Upper lobe of left lung (tissue), 6 donors: ENCODE measurements at places on chromosomes 5 and 9. TPM values are rescaled to one million over a fixed set of nuclear protein-coding genes. Genes with fewer than 3 reads are reported as not detected.

MSMP gene
- total RNA-seq, result not detected

PMPCA gene
- total RNA-seq, result 41.2 TPM

- H3K4me3 ChIP-seq, result no peak overlapping the region
- no peak for DNase-seq
- no peaks in the 10 kb centered on the region for H3K27me3 ChIP-seq
- H3K4me1 ChIP-seq, result peaks cover 80% of the 10 kb centered on the region
- no peaks in the 10 kb centered on the region for H3K36me3 ChIP-seq
These were observed 5.5 kb downstream of the TENT4A start for GRCh38 chr5:6718718-6719117.

DNA sequence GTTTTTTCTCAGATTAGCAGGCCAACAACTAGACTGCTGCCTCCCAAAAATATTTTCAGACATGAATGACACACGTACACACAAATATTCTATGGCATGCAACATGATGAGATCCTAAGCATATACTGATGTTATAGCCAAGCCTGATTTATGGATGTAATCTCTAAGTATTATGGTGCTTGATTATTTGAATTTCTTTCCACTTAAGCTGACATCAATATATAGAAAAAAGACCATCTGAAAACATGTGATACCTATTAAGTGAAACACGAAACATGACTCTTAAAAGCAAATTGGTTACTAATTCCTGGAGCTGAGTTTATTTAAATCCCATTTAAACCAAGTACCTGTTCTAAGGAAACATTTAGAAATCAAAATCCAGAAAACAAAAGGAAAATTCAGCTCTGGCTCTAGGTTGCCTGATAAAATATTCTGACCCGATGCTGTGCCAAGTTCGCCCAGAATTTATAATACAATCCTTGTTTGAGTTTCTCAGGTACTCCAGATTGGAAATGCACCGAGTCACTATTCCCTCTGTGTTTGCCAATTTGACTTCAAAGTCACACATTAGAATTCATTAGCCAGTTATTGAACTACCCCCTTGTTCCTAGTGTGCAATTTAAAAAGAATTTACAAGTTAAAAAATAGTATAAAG lies 548.6 kb downstream of the CSNK1G3 start:
- H3K27ac ChIP-seq, result no peak overlapping the region
- no peaks in the 10 kb centered on the region for H3K36me3 ChIP-seq
- H3K4me1 ChIP-seq, result peaks cover 19% of the 10 kb centered on the region
- no peaks in the 10 kb centered on the region for H3K27me3 ChIP-seq

DNA sequence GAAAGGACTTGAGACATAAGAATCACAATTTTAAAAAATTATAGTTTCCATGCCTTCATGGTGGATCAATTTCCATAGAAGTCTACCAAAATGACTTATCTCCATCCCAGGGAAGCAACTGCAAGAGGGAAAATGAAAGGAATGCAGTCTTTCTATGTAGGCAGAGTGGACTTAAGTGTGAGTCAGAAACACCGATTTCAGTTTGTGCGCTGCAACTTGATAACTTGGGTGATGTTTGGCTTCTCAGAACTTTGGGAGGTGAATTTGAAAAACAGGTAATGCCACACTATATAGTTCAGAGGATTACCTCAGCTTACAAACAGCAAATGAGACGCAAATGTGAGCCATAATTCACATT lies 708 bp upstream of the CSNK1G3 start:
- H3K27me3 ChIP-seq, result no peaks in the 10 kb centered on the region
- no peak for DNase-seq
- H3K27ac ChIP-seq, result peak overlapping the region; percentile 94
- no peaks in the 10 kb centered on the region for H3K36me3 ChIP-seq
- peaks cover 11% of the 10 kb centered on the region for H3K4me1 ChIP-seq
- peak overlapping the region; percentile 90 for H3K4me3 ChIP-seq

DNA sequence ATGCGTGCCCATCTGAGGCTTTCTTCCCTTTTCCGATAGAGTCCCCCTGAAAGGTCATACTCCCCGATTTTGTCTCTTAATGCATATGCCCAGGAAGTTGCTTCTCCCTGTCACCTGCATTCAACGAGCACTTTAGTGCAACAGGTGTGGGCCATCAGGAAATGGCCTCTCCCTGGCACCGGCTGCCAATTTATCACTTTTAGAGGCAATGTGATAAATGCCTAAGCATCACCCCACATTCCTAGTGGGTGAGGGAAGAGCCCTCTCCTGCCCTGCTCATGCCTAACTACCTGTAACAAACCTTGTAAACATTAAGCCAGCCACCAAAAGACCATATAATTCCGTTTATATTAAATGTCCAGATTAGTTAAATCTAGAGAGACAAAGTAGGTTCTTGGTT lies 1.1 kb upstream of the SNAPC3 start:
- no peak for DNase-seq
- peaks cover 7% of the 10 kb centered on the region for H3K36me3 ChIP-seq
- no peaks in the 10 kb centered on the region for H3K27me3 ChIP-seq
- no peak overlapping the region for H3K4me3 ChIP-seq
- peaks cover 24% of the 10 kb centered on the region for H3K4me1 ChIP-seq

- H3K27me3 ChIP-seq, result no peaks in the 10 kb centered on the region
- no peaks in the 10 kb centered on the region for H3K36me3 ChIP-seq
- H3K4me3 ChIP-seq, result peak overlapping the region; percentile 69
- peak overlapping the region; percentile 82 for H3K27ac ChIP-seq
These were observed 1.7 kb downstream of the TLE1 start for GRCh38 chr9:81687521-81688261.

- H3K4me1 ChIP-seq, result peaks cover 77% of the 10 kb centered on the region
- H3K36me3 ChIP-seq, result no peaks in the 10 kb centered on the region
- no peak overlapping the region for H3K4me3 ChIP-seq
These were observed 21.0 kb upstream of the RALGDS start for GRCh38 chr9:133141833-133142595.

DNA sequence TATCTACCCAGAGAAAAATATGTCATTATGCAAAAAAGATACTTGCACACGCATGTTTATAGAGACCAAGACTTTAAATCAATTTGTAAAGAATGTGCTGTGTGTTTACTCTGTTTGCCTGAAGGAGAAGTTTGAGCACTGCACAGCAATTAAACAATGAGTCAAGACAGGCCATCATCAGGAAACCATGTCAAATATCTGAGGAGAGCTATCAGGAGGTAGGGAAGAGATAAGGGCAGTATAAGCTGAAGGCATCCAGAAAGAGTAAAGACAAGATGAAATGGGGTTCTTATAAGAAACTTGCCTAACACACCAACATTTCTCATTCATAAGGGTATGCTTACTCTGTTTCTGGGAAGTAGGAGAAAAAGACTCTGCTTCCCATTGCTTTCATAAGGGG lies 405.8 kb upstream of the PTGER4 start:
- no peaks in the 10 kb centered on the region for H3K4me1 ChIP-seq
- no peak overlapping the region for H3K27ac ChIP-seq
- no peaks in the 10 kb centered on the region for H3K36me3 ChIP-seq
- H3K27me3 ChIP-seq, result no peaks in the 10 kb centered on the region
- no peak for DNase-seq

DNA sequence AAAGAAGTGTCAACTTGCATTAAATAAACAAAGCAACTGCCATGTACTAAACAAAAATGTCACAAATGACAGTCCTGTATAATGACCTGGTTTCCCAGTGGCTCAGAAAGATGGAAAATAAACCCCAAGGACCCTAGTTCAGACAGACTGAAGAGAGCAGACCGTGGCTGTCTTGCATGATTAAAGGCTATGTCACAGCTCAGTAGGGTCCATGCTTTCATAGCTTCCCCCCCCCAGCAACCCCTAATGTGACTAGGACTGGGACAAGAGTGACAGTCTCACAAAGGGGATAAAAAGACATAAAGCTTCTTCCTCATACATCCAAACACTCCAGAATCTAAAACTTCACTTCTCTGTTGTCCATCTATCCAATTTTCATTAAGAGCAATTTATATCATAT lies 113.6 kb downstream of the NR6A1 start:
- H3K27me3 ChIP-seq, result no peaks in the 10 kb centered on the region
- no peak for DNase-seq
- no peak overlapping the region for H3K4me3 ChIP-seq
- H3K4me1 ChIP-seq, result peaks cover 20% of the 10 kb centered on the region

DNA sequence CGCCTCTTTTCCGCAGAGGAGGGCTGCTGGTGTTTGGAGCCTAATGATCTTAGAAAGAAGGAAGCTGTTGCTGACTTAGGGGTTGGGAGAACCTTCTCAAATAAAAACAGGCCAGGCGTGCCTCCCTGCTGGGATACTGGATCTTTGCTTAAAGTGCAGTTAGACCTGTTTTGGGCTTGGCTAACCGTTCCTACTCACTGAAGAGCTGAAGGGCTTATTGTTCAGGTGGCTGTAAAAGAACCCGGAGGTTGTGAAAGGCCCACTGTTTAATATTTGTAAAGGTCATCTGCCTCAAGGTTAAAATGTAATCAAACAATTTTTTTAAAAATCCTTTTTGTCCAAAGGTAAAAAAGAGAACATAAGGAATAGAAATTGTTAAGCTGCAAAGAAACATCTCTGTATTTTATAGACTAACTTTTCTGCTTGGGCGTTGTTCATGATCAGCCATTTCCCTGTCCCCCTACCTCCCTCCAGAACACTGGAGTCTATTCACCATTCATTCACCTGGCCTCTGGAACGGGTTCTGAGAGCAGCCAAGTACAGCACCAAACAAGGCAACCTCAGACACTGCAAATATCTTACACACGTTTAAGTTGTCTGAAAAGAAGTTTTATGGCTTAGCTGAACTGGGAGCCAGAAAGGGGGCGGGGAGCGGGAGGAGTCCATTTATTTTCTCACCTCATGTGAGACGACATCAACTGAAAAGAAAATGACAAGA lies 18.6 kb upstream of the MTMR12 start:
- H3K27me3 ChIP-seq, result no peaks in the 10 kb centered on the region
- no peaks in the 10 kb centered on the region for H3K4me1 ChIP-seq
- H3K4me3 ChIP-seq, result no peak overlapping the region
- H3K36me3 ChIP-seq, result no peaks in the 10 kb centered on the region
- DNase-seq, result no peak

- no peak overlapping the region for H3K4me3 ChIP-seq
- H3K27me3 ChIP-seq, result no peaks in the 10 kb centered on the region
- no peak for DNase-seq
- no peaks in the 10 kb centered on the region for H3K36me3 ChIP-seq
These were observed 130.1 kb downstream of the RPS23 start for GRCh38 chr5:82147860-82148573.

DNA sequence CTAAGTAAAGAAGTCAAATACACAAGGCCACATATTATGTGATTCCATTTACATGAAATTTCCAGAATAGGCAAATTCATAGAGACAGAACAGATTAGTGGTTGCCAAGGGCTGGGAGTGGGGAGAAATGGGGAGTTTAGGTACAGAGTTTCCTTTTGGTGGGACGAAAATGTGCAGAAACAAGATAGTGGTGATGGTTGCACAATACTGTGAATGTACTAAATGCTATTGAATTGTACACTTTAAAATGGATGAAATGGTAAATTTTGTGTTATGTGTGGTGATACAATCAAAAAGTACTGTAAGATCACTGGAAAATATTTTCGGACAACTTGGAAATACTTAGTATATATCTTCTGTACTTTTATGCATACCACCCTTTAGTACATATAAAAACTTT lies 15.0 kb downstream of the ECM2 start:
- H3K27me3 ChIP-seq, result no peaks in the 10 kb centered on the region
- no peak overlapping the region for H3K4me3 ChIP-seq
- no peaks in the 10 kb centered on the region for H3K4me1 ChIP-seq
- H3K36me3 ChIP-seq, result no peaks in the 10 kb centered on the region
- no peak for DNase-seq
